IPS DF 6.9 (cell line): ENCODE measurements at places on chromosomes 5 and 9.

DNA sequence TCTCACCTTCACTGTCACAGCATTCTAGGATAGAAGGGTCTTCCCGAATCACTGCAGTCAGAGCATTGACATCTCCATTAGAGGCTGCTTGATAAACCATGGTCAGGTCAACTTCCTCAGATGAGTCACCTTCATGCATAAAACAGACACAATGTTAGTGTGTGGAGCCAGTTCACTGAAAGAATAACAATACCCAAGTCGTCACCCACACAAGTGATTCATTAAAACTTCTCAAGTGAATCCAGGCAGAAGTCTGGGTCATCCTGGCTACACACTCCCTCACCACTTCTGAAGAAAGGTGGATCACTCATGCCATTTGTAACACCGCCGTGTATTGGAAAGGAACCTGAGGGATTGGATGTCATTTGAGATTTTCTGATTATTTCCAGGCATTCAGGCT, 49.6 kb downstream of the ANKRD55 start:
- DNase-seq, result no peak

DNA sequence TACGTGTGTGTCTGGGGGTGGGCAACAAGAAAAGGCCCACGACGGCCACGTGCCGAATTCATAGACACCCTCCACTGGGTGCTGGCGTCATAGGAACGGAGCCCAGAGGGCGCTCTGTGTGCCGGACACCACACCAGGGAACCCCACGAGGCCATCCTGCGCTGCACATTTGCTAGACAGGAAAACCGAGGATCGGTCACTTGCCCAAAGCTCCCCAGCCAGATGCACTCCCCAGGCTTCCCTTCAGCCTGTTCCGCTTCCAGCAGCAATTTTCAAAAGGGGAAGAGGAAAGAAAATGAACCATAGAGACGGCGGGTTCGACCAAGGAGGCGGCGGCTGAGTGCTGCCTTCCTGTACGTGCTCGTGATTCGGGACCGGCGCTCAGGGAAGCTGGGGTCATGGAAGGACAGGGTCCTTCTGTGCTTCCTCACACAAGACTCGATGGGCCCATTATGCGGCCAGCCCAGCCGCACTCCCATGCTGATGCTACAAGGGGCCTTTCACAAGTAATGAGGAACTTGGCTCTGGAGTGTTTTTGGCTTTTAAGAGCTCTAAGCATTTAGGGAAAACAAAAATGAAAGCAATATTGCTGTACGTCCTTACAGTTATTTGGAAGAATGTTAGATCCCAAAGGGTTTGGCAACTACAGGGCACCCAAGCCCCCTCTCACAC, 124.6 kb upstream of the SARDH start:
- DNase-seq, result no peak

DNA sequence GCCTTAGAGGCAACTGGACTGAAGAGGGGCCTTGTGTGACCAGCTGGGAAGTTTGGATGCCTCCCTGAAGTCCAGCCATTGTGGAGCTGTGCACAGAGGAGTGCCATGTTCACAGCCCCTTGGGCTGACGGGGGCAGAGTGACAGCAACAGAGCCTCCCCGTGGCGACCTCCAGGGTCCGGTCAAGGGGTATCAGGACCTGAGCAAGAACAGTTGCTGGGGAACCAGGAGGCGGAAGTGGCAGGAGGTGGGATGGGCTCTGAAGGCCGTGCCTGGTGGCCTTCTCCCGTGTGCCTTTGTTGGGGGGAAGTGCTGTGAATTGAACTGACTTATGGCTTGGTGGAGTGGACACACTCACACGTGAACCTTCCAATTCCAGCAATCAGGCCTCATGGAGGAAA, 14.0 kb downstream of the BNIP1 start:
- no peak for DNase-seq

DNA sequence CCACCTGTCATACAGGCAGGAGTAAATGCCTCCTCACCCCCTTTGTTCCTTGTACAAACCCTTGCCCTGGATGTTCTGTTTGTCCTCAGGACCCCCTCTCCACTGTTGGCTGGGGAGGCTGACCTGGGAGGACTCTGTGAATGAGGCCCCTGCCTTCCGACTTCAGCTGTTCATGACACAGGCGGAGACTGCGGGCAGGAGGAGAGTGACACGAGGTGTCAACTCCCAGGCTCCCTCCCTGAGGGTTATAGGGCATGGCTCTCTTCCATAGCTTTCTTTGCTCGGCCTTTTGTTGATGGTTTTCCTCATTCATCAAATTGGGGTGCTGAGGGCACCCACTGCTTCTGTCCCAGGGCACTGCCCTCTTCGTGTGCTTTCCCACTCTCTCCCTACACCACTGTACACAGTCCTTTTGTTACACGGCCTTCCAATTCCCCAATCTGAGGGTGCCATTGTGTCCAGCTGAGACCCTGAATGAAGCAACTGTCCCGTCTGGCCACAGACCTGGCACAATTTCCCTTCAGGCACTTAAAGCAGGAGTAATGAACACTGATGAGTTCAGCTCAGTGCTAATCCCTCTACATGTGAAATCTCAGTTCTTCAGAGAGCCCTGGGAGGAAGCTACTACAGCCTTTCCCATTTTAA, 33.8 kb downstream of the KCNIP1 start:
- DNase-seq, result no peak

DNA sequence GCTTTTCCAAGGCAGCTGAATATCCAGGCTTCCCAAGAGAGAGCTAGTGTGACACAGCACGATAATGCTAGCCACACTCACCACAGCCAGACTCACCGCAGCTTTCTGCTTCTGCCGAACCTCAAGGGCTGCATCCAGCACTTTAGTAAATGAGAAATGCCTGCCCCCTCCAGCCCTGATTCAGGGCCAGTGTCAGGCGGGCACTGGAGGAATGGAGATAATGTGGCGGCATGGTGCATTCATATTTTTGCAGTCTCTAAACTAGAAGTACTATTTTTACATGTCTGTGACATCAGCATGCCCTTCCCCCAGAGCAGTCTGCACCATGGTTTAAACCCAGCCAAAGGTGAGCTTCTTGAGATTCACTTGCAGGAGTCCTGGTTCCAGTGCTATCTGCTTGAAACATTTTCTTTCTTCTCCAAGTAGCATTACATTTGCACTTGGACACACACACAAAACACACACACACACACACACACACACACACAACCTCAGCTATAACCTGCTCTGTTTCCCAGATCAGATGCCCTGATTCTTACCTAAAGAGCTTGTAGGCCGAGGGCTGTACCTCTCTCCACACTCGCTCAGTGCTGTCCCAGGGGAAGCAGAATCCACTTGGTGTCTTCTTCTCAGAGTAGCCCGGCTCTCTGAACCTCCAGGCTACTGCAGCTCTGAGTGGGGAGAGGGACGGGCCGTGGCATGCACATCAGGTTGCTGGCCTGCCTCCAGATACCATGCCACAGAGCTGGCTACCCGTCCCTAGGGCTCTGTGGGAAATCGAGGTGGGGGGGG, at the start of gene FGF1:
Gene FGF1 (minus strand): TSS at position 673 of the 792 bp plus-strand sequence. CDS start 71,963 bp downstream, outside the sequence.
- no peak for DNase-seq

DNA sequence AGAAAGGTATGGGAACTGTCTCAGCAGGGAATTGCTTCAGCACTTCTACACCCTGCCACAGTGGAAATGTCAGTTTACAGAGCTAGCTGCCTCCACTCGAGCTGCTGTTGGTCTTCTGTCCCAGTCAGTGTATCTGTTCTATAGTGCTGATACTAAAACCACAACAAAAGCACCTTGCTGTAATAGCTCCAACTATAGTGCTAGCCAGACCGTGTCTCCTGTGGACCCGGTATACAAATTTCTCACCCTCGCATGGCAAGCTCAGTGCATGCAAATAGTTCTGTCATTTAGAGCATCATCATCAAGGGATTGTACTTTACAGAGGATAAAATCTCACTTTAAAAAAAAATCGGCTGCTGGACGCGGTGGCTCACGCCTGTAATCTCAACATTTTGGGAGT, 51.5 kb upstream of the IQGAP2 start:
- no peak for DNase-seq

GRCh38 chr5:143574236-143574635, 170.8 kb upstream of the NR3C1 start:
- no peak for DNase-seq
